Esophagus muscularis mucosa (tissue), 4 donors: ENCODE measurements at places on chromosomes 6 and 20. TPM values are rescaled to one million over a fixed set of nuclear protein-coding genes. Genes with fewer than 3 reads are reported as not detected.

DNA sequence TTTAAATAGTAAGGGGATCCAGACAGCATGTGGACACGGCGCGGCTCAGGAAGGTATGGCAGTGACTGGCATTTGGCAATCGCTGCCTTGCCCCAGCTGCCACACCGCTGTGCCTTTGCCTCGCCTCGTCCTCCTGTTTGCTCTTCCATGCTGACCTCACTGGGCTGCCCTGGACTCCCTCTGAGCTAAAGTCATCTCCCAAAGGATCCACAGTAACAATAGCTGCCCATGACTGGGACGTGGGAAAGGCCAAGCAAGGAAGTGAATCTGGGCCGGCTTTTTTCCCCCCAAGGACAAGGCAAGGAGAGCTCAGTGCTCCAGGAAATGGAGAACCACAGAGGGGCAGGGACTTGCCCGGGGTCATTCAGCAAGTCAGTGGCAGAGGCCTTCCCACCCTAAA is 48.1 kb downstream of the JPH2 start:
- DNase-seq: no peak

GRCh38 chr6:42547407-42548329 is 16.2 kb upstream of the UBR2 start:
- peak; percentile 94 for DNase-seq

- no peak for DNase-seq
These were observed 150.1 kb downstream of the FARS2 start for GRCh38 chr6:5411414-5411813.

GRCh38 chr6:79665725-79666551 is 34.8 kb downstream of the SH3BGRL2 start:
- DNase-seq: no peak

DNA sequence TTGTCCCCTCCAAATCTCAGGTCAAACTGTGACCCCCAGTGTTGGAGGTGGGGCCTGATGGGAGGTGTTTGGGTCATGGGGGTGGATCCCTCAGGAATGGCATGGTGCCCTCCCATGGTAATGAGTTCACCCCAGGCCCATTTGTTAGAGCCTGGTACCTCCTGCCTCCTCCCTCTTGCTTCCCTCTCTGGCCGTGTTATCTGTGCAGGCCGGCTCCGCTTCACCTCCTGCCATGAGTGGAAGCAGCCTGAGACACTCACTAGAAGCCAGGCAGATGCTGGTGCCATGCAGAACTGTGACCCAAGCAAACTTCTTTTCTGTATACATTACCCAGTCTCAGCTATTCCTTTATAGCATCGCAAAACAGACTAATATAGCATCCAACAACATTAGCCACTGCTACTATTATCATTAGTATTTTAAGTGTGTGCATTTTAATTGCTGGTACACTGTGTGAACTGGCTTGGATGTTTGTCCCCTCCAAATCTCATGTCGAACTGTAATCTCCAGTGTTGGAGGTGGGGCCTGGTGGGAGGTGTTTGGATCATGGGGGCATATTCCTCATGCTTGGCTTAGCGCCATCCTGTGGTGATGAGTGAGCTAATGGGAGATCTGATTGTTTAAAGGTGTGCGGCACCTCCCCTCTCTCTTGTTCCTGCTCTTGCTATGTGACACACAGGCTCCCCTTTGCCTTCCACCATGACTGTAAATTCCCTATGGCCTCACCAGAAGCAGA is 12.2 kb upstream of the OSER1 start:
- DNase-seq: no peak

The TCFL5 gene
- 17.6 TPM for total RNA-seq
